Stomach (tissue), 19 donors: ENCODE measurements at places on chromosomes 6 and 20. TPM values are rescaled to one million over a fixed set of nuclear protein-coding genes. Genes with fewer than 3 reads are reported as not detected.

- no peak for DNase-seq
Observed at GRCh38 chr6:121105461-121105860, 228.8 kb downstream of the TBC1D32 start.

- DNase-seq = no peak
Observed at GRCh38 chr6:12608874-12609273, 107.7 kb upstream of the PHACTR1 start.

- DNase-seq = peak; percentile 38
Observed at GRCh38 chr6:14910692-14911547, 334.9 kb upstream of the JARID2 start.

- DNase-seq = peak; percentile 85
Observed at GRCh38 chr20:14764511-14765369, 427.3 kb upstream of the FLRT3 start.

- DNase-seq = no peak
Observed at GRCh38 chr6:98800866-98801265, 33.5 kb upstream of the POU3F2 start.

GRCh38 chr6:2630891-2631571 lies 119.7 kb downstream of the MYLK4 start:
- no peak for DNase-seq

GRCh38 chr6:166610069-166610468 lies 17.0 kb downstream of the RPS6KA2 start:
- DNase-seq = no peak

GRCh38 chr20:38152621-38153221 lies 12.3 kb downstream of the TGM2 start:
- peak; percentile 90 for DNase-seq

DNA sequence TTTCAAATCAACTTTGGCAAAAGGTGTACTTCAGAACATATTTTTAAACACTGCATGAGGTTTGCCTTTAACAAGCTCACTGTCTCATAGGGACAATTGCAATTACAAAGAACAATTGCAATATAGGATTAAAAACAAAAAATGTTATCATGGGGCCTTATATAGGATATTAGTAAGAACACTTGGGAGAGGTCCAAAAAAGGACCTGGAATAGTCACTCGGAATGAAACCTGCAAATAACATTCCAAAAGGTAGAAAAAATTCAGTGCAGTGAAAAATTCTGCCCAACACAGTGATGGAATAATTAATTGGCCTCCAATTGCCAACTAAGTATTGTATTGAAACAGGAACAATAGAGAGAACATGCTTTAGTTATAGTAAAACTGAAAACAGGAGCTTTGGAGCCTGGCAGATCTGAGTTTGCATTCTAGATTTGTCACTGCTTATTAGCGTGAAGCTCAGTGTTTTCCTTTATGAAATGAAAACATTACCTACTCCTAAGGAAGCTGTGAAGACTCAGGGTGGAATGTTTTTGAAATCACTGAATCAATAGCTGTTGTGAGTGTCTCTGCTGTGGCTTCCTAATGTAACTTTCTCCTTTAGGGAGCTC lies 172.6 kb upstream of the BMP5 start:
- no peak for DNase-seq

GRCh38 chr6:241336-241865 lies 50.9 kb upstream of the DUSP22 start:
- no peak for DNase-seq

DNA sequence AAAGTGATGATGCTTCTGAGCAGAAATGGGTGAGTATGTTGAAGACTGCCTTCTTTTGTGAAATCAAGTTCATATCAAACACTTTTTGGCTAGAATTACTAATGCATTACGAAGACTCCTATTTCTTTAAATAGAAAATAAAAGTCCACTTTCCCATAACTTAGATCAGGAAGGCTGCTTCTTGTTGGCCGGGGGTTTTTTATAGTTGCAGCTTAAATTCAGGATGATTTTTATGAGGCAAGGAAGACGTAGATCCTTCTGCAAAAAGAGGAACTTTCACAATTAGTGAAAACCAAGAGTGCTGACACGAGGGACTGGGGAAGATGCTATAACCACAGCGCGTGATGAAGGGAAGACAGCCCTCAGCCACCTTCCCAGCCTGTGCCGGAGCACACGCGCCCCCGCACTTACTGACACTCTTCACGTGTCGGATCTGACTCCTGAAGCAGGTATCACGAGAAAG lies 206.1 kb upstream of the PRDM1 start:
- DNase-seq = peak; percentile 42

DNA sequence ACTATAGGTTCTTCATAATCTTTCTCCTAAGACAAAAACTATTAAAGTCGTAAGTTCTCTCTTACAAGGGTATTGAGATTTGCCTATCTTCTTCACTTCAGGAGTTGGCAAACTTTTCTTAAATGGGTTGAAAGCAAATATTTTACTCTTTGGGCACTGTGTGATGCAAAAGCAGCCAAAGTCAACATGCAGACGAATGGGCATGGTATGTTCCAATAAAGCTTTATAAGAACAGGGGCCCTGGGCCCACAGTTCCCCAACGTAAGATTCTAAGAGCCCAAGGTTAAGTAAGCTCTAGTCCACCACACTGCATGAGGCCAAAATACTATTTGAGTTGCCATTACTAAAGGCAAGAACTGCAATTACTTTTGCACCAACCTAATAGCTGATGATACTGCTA lies 11.5 kb downstream of the CD164 start:
- DNase-seq = no peak

GRCh38 chr6:12384357-12384912 lies 94.3 kb downstream of the EDN1 start:
- no peak for DNase-seq

GRCh38 chr20:32064667-32065066 lies 12.6 kb downstream of the HCK start:
- no peak for DNase-seq

- DNase-seq = peak; percentile 16
Observed at GRCh38 chr6:88662163-88662580, 301.2 kb downstream of the RNGTT start.

- no peak for DNase-seq
Observed at GRCh38 chr6:19857139-19857538, 20.0 kb downstream of the ID4 start.

GRCh38 chr6:124983383-124984083 lies 21.3 kb downstream of the RNF217 start:
- no peak for DNase-seq

- DNase-seq = no peak
Observed at GRCh38 chr6:33966536-33966935, 162.7 kb upstream of the MLN start.

- peak; percentile 84 for DNase-seq
Observed at GRCh38 chr6:45677381-45678284, 299.9 kb upstream of the SUPT3H start.

DNA sequence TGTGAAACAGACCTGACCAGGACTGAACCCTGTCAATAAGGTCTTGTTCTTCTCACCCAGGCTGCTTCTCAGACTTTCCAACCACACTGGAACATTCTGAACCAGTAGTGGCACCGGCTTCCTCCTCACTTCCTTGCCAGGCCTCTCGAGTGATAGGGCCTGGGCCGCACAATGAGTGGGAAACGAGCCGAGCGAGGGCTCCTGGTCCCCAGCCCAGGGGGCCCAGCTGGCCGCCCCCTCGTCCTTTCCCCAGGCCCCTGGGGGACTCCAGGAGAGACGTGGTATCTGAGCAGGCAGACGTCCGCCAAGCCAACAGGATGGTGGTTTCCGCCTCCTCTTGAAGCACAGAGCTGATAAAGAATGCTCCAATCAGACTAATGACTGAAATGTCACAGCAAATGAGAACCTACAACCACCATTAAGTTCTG lies 117.9 kb downstream of the GMDS start:
- DNase-seq = no peak

GRCh38 chr20:10963717-10964266 lies 290.0 kb upstream of the JAG1 start:
- DNase-seq = peak; percentile 23

- DNase-seq = no peak
Observed at GRCh38 chr6:105993341-105994117, 92.6 kb upstream of the PRDM1 start.

DNA sequence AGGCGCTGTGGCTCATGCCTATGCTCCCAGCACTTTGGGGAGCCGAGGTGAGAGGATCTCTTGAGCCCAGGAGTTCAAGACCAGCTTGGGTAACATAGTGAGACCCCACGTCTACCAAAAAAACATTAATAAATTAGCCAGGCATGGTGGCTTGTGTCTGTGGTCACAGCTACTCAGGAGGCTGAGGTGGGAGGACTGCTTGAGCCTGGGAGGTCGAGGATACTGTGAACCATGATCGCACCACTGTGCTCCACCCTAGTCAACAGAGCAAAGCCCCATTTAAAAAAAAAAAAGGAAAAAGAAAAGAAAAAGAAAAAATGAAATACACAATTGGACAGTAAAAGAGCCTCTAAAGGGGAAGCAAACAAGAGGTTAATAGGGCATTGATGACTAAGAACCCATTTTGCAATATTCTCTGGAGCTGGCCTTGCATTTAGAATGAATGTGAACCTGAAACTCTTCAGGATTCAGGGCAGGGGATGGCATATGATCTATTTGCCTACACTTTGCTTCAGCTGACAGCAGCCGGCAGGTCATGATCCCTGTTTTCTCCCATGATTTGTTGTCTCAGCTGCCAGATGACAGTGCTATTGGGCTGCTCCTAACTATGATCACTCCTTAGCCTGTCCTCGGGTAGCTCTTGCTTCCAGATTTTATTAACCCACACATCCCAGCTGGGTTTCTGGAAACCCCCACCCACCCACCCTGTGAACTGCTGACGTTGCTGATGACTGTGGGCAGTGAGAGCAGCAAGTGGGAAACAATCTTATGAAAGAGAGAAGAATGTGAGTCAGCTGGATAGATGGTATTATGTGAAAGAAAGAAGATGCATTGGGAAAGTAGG lies 83.8 kb upstream of the ELOVL5 start:
- DNase-seq = no peak

- DNase-seq = no peak
Observed at GRCh38 chr6:158591134-158591809, 31.4 kb downstream of the TMEM181 start.

DNA sequence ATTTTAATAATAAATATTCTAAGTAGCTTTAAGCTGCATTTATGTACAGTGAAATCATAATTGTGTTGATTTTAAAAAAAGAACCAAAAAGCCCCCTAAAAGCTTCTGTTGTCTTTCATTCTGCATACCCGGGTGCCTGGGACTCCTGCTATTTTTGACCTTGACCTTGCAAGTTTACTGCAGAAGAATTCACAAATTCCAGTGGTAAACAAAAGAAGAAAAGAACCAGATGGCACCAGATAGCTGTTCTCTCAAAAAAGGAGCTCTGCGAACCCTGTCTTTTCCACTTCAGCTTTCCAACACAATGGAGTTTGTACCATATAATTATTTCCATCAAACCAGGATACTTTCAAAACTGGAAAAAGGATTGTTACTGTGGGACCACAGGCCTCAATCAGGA lies 363.3 kb downstream of the SMOC2 start:
- no peak for DNase-seq

ABCC10 gene
- 60.3 TPM for total RNA-seq

SNAP91 gene
- not detected for total RNA-seq

TTLL9 gene
- 0.43 TPM for total RNA-seq

OPN5 gene
- total RNA-seq = not detected

CALHM6 gene
- total RNA-seq = not detected

F13A1 gene
- total RNA-seq = 74.7 TPM

CLVS2 gene
- total RNA-seq = not detected

EPPIN gene
- total RNA-seq = not detected

PAX1 gene
- not detected for total RNA-seq

HCK gene
- not detected for total RNA-seq

HNF4A gene
- 40.0 TPM for total RNA-seq

PLN gene
- 52.7 TPM for total RNA-seq

ILRUN gene
- 89.3 TPM for total RNA-seq

NRN1 gene
- total RNA-seq = 4.5 TPM
